ENCODE measurements at places on chromosomes 13 and 19.

DNA sequence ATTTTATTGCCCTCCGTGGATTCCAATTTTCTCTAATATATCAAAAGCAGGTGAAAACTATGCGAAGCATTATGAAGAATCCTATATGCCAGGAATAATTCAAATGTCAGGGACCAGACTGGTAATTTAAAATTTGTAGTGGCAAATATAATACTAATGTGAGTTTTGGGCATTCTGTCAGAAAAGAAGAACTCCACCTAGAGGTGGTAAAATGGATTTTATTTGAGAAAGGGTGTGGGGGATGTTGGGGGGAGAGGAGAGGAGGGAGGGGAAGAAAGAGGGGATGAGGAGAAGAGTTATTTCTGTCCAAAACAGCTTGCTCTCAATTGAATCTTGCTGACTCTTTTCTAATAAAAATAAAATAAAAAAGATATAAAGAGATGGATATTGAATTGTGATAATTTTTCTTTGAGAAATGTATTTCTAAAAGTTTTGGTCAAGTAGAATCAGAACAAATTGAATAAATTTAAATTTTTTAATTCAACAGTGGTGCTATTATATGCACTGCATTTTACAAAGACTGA, 929.3 kb upstream of the SLITRK5 start:
- no peak for DNase-seq

DNA sequence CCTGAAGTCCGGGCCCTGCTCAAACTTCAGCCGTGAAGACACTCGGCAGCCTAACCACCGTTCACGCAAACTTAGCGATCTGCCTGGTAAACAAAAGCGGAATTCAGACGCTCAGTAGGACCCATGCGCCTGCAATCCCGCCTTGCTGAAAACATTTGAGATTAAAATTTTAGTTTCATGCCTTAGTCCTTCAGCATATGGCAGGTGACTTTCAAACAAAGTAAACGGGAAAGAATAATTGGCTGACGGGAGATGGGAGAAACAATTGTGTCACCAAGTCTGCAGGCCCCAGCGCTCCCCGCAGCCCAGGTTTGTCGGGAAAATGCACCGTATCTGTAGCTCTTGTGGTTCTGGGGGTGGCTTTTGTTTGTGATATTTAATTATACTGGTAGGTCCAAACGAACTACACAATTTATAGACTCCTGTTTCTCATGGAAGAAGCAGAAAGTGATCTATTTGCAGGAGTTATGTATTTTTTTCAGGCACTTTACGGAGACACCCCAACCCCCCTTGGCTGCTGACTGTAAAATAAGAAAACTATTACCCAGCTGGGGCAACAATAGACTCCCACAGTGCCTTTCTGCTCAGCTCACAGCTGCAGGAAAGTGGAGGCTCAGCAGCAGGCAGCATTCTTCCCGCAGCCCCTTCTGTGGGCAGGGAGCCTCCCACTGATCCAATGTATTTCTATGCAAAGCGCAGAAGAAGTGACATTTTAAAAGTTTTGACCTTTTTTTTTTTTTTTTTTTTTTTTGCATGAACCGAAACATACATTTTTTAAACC, 94.8 kb downstream of the SOX1 start:
- no peak for DNase-seq

GRCh38 chr19:28307963-28308362, 905.0 kb downstream of the UQCRFS1 start:
- DNase-seq, result no peak

DNA sequence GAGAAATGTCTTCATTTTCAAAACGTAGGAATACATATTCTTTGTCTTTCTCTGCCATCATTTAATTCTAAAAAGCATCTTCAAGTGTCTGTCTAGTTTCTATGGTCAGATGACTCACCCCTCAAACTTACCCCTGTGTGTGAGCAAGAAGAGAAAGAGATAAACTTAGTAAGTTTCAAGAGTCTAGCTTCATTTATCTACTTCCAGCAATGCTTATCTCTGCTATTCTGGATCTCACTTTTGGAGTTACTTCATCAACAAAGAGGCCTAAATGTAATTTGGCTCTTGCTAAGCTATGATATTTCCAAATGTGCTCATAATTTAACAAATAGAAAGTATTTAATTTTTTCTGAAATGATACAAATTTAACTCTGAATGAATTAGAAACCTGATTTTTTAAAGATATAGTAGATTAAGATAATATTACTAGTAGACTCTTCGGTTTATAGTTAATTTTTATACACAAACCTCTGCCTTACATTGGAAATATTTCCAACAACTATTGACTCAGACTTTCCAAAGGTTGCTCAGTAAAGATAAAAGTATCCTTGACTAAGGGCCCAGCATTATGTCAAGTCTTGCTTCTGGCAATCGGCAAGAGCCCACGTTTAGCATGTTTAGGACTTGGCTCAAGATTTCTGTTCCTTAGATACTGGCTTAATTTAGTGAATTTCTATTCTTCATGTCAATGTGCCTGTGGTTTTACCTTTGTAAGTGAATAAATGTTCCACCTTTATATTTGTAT, 1511.0 kb upstream of the SLC10A2 start:
- no peak for DNase-seq

DNA sequence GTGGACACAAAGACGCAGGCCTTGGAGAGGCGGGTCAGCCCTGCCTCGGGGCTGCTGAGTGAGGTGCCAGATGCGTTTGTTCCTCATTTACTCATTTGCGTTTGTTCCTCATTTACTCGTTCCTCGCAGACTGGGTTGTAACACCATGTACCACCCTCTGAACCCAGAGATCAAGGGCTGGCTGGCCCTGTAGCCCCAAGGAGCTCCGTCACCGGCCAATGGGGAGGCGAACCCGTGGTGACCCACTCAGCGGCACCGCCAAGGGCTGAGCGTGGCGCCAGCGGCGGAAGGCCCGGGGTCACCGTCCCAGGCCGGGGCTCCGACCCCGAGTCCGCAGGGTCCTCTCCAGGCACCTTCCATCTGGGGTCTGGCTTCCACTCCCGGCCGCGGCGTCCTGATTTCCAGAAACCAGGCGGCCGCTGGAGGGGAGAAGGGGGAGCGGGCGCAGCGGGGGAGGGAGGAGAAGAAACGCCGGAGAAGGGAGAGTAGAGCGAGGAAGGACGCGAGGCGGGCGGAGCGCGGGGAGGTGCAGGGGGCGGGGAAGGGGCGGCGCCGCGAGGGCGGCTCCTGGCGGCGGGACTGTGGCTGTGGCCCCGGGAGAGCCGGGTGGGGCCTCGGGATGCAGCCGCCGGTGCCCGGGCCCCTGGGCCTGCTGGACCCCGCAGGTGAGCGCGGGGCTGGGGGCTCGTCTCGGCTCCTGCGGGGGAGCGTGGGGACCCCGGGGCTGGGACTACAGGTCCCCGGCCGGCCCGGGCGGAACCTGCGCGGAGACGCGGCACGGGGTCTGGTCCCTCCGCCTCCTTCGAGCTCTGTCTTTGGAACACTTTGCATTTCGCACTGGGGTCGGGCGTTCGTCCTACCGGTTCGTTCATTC, at the start of gene TMEM255B:
TSS of gene TMEM255B (plus strand) at position 576 of the 874 bp plus-strand sequence. CDS start at position 620, 44 bp downstream.
- DNase-seq, result no peak

DNA sequence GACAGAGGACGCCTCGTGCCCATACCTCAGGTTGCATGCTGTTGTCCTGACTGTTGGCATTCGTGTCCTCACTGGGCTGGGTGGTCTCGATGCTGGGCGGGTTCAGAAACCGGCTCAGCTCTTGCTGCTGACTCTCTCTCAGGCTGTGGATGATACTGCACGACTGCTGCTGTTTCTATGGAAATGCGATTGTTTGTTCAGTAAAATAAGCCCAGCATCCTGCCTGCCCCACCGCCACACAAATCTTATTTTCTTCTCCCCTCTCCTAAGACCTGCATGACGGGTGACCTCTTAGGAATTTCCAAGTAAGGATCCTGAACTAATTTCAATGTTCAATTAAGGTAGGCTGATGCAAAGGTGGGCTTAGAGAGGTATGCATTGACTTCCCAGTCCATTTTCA, 356.5 kb downstream of the NALCN start:
- no peak for DNase-seq

DNA sequence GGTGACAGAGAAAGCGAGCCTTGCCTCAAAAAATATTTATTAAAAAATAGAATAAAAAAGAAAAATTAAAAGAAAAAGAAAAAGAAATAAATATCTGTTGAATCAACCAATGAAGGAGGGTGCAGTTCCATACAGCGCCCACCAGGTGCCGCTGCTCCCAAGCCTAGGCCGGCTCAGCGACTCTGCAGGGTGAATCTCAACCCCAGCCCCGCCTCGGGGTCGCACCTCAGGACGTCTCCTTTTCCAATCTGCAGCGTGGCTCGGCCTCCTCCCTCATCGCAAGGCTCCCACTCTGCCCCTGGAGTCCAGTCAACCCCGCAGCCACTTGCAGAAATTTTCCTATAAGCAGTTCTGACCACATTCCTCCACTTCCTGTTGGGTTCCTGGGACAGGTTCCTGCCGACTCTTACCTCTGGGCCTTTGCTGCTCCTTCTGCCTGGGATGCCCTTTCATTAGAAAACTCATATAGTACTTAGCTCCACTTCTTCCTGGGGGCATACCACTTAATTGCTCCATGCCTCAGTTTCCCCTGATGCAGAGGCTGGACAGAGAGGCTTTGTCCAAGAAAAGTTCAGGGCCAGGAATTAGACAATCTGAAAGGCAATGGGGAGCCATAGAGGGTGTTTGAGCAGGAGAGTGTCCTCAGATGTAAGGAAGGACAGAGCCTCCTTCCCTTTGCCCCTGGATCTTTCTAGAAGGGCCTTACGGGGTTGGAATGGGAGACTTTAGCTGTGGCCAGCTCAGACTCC, 24.3 kb downstream of the NFILZ start:
- no peak for DNase-seq

DNA sequence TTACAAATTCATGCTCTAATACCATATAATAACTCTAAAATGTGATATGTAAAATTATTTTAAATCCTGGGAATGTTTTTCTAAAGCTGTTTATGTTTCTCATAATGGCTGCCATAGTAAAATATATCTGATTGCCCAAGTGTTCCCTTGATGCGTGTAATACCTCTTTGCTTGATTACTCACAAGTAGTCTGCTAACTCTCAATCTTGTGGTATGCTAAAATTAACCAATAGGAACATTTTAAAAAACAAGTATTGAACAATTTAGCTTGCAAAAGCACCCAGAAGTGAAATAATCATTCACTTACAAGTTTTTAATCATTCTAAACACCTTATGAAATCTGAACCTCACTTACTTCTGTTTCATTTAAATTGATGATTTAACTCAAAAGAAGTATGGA, 386.0 kb upstream of the ATXN8OS start:
- DNase-seq, result no peak

DNA sequence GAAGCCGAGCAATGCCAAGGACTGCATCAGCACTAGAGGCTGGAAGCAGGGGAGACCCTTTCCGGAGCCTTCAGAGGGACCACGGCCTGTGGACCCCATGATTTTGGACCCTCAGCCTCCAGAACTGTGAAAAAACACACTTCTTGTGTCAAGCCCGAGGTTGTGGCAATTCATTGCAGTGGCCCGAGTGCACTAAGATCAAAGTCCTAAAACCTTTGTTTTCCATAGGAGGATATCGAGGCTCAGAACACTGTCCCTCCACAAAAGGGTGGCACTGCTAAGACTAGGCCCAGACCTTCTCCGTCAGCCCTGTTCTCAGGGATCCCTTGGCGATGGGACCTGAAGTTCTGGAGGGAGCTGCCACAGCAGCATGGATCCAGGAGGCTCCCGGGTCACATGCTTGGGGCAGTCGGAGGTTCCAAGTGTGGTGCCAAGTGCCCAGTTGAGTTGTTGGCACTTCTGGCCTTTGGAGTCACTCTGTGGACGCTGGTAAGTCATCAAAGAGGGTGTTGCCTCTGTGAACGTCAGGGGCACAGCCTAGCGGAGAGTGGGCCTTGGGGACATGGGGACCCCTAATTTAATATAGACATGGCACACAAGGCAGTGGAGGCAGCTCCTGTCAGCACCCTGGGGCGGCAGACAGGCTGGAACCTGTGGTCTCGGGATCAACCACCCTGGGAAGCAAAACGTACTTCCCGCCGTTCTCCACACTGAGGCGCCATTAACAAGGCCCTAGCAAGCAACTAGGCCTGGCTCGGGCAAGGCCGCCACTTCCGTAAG, 199.2 kb downstream of the COL4A1 start:
- no peak for DNase-seq

- no peak for DNase-seq
Measured at GRCh38 chr13:37138169-37138568, 32.7 kb upstream of the CSNK1A1L start.

- DNase-seq, result no peak
Measured at GRCh38 chr19:17202249-17202648, 12.9 kb upstream of the USE1 start.

DNA sequence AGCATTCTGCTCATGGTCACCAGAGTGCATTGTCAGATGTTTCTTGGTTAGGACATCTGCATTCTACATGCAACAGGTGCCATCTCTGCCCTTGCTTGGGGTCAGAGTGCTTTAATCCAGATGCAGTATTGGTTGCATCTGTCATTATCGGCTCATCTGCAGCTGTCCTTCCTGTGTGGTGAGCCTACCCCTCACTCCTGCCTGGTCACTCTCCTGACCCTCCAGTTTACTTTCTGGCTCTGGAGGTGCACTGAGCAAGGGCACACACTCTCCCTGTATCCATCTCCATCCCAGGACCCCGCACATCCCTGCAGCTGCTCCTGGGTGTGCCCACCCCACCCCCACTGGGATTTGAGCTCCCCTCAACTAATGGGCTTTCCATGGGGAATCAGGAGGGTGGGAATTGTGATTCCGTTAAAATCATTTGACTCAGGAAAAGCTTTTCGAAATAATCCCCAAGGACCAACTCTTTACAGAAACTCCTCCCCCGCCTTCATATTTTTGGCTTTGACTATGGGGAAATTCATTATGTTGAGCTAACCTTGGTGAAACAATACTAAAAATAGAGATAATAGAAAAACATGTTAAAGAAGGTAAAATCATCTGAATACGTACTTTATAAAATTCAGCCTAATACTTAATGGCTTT, 70.2 kb downstream of the COL4A2 start:
- no peak for DNase-seq

DNA sequence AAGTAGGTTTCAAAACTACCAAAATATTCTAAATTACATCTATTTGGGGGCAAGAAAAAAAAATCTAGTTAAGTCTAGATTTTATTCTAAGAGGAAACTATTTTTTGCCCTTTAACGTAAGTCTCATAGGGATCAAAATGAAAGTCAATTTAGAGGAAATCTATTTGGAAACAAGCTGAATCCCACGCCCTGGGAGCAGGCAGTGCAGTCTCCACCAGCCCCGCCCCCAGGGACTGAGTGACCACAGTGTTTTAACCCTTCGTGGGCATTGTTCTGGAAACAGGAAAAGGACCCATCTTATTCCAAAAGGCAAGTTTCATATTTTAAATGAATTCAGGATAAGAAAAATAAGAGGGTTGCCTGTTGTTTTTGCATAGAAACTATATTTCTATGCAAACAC, 209.7 kb downstream of the SPRY2 start:
- DNase-seq, result peak; percentile 30

- no peak for DNase-seq
Measured at GRCh38 chr13:95492044-95492801, 60.3 kb upstream of the CLDN10 start.

- peak; percentile 82 for DNase-seq
Measured at GRCh38 chr19:3626473-3627350, at the start of gene CACTIN. Gene CACTIN (minus strand): TSS chr19:3626790. CDS start chr19:3626762, 28 bp downstream.

DNA sequence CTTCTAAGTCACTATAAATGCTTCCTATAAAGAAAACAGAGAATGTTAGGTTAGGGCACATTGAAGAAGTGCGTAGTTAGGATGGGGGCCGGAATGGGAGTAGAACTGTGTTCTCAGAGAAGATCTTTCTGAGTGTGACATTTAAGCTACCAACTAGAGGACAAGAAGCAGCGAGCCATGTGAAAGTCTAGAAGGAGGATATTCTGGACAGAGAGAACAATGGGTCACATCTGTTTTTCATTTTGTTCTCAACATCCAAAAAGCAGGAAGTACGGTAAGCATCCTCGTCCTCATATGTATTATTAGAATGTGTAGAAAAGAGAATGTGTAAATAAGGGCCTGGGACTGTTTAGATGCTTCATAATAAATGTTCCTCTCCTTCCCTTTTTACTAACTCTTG, 44.5 kb upstream of the PARP4 start:
- DNase-seq, result no peak

Measured in cerebellar nuclear complex (tissue), 1 donor.